ENCODE measurements at places on chromosomes 3 and 15. TPM values are rescaled to one million over a fixed set of nuclear protein-coding genes. Genes with fewer than 3 reads are reported as not detected.

- H3K36me3 ChIP-seq, result no peaks in the 10 kb centered on the region
- no peak overlapping the region for H3K27ac ChIP-seq
- DNase-seq, result no peak
- no peak overlapping the region for H3K4me3 ChIP-seq
- H3K27me3 ChIP-seq, result no peaks in the 10 kb centered on the region
- no peaks in the 10 kb centered on the region for H3K4me1 ChIP-seq
Measured at GRCh38 chr3:79845546-79845945, 77.7 kb upstream of the ROBO1 start.

- no peak for DNase-seq
- H3K27ac ChIP-seq, result peak overlapping the region; percentile 94
- H3K27me3 ChIP-seq, result no peaks in the 10 kb centered on the region
- no peaks in the 10 kb centered on the region for H3K36me3 ChIP-seq
- peaks cover 24% of the 10 kb centered on the region for H3K4me1 ChIP-seq
- H3K4me3 ChIP-seq, result peak overlapping the region; percentile 28
Measured at GRCh38 chr3:49787182-49787464, 781 bp upstream of the IP6K1 start.

GRCh38 chr15:60840703-60841411 lies 361.9 kb upstream of the ICE2 start:
- DNase-seq, result no peak
- H3K27ac ChIP-seq, result no peak overlapping the region
- H3K36me3 ChIP-seq, result no peaks in the 10 kb centered on the region
- H3K27me3 ChIP-seq, result no peaks in the 10 kb centered on the region
- no peak overlapping the region for H3K4me3 ChIP-seq
- H3K4me1 ChIP-seq, result peaks cover 36% of the 10 kb centered on the region

DNA sequence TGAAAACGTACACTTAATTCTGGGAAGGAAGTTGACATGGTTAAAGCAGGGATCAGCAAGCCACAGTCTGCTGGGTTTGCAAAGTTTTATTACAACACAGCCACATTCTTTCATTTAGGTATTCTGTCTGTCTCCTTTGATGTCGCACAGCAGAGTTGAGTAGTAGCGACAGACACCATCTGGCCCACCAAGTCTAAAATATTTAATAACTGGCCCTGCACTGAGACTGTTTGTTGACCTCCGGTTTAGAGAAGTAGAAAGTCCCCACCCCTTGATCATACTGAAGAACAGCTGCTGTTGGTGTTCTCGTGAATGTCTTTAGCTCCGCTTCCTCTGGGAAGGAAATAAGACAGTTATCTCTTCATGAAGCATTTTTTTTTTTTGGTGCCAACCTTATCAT lies 66.2 kb downstream of the MCTP2 start:
- no peak overlapping the region for H3K27ac ChIP-seq
- H3K4me1 ChIP-seq, result no peaks in the 10 kb centered on the region
- no peak for DNase-seq
- no peak overlapping the region for H3K4me3 ChIP-seq
- H3K36me3 ChIP-seq, result no peaks in the 10 kb centered on the region

- H3K4me3 ChIP-seq, result no peak overlapping the region
- H3K4me1 ChIP-seq, result no peaks in the 10 kb centered on the region
Measured at GRCh38 chr3:132879656-132880055, 157.4 kb upstream of the NPHP3 start.

DNA sequence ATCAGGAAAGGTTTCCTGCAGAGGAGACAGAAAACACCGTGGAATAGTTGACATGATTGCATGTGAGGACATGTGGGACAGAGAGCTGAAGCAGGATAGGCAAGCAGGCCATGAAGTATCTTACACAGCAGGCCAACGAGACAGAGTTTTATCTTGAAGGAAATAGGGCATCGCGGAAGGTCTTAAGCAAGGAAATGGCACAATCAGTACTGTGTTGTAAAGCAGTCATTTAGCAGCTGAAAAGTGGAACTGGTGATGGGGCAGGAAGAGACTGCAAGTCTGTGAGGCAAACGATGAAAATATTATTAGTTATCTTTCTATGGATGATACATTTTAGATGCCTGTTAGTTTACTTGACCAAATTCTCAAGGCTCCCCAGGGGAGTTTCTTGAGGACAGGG lies 535.1 kb downstream of the SOX2 start:
- no peaks in the 10 kb centered on the region for H3K27me3 ChIP-seq
- H3K4me3 ChIP-seq, result no peak overlapping the region
- H3K36me3 ChIP-seq, result no peaks in the 10 kb centered on the region
- DNase-seq, result no peak
- no peak overlapping the region for H3K27ac ChIP-seq

DNA sequence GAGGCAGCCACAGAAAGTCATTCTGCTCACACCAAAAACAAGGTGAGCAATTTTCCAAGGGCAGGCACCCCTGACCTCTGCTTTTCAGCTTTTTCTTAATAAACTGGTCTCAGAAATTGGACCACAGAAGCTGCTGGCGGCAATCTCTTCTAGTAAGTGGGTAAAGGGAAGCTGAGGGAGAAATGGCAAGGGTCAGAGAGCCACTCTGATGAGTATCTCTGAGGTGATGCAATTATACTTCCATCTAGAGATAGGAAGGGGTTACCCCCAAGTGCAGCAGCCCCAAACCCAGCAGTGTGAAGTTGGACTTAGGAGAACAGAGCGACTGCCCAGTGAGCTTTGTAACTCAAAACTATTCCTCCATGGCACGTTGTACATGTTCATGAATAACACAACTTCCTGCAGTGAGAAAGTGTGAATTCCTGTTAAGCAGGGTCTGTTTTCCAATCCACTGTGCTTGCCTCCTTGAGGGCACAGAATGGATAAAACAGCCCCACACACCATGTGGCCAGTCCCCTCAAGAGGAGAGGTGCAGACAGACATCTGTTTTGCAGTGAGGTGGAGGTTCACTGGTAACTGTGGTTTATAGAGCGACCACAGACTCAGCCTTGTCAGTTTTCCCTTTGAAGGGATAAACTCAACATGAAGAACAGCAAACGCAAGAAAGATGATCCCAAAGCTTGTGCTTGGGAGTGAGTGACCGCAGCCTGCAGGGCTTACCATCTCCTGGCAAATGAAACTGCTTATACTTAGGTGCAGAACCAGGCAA lies 683.4 kb upstream of the CFAP20DC start:
- no peak overlapping the region for H3K27ac ChIP-seq
- no peak for DNase-seq
- H3K4me3 ChIP-seq, result no peak overlapping the region
- H3K4me1 ChIP-seq, result no peaks in the 10 kb centered on the region
- no peaks in the 10 kb centered on the region for H3K27me3 ChIP-seq

DNA sequence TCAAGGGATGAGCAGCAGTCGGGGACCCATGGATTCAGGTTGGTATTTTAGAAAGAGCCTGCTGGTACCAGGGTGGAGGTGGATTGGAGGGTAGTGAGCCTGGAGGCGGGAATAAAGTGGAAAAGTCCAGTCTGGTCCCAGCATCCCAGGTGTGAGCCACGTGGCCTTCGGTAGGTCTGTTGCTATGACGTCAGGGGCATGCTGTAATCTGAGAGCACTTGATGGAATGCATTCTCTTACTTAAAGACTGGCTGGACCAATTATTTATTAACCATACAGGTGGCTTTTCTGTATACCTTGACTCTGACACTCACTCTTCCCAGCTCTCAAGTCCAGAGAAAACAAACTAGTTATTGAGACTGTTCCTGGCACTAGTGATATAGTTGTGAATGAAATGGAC lies 389.9 kb upstream of the RGMA start:
- H3K4me3 ChIP-seq, result no peak overlapping the region
- H3K4me1 ChIP-seq, result no peaks in the 10 kb centered on the region
- H3K27ac ChIP-seq, result no peak overlapping the region
- DNase-seq, result no peak
- no peaks in the 10 kb centered on the region for H3K36me3 ChIP-seq

- no peak for DNase-seq
- H3K27me3 ChIP-seq, result no peaks in the 10 kb centered on the region
- no peaks in the 10 kb centered on the region for H3K4me1 ChIP-seq
- H3K4me3 ChIP-seq, result no peak overlapping the region
- no peak overlapping the region for H3K27ac ChIP-seq
Measured at GRCh38 chr3:179981646-179982045, 55.1 kb downstream of the PEX5L start.

COL6A5 gene
- total RNA-seq, result not detected

TMEM207 gene
- total RNA-seq, result not detected

GLCE gene
- total RNA-seq, result 28.1 TPM

COLQ gene
- total RNA-seq, result 0.60 TPM

ATG7 gene
- total RNA-seq, result 39.4 TPM

RHOA gene
- total RNA-seq, result 423 TPM

RTF1 gene
- total RNA-seq, result 39.1 TPM

SLC9C1 gene
- total RNA-seq, result not detected

GOLGA8J gene
- not detected for total RNA-seq

TM4SF18 gene
- 16.5 TPM for total RNA-seq

GPR156 gene
- 0.69 TPM for total RNA-seq

Measured in adrenal gland (tissue), 19 donors.